Activated naive CD8-positive, alpha-beta T cell treated with anti-CD3 and anti-CD28 coated beads, Interleukin-2, amount 10 ng/mL, durations not matched to agents 7 days and 5 days (primary cell): ENCODE measurements at places on chromosomes 4 and X. TPM values are rescaled to one million over a fixed set of nuclear protein-coding genes. Genes with fewer than 3 reads are reported as not detected.
A peak's percentile ranks its signal among the peaks of the same experiment; 100 is the strongest.

Gene SOX3
- not detected for total RNA-seq

DNA sequence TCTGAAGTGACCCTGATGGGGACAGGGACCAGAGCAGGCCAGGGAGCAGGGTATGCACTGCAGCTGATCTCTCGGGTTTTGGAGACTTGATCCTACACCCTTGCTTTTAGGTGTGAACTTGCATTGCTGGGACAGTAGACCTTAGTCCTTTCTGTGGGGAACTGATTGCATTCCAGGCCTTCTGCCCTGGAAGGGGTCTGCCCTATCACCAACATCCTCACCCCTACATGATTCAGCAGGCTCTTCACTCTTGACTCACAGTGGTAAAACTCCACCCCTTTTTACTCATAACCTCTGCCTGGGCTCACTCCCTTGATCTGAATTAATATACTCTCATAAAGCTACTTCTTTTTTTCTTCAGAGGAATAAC lies 6.6 kb upstream of the DDX60L start:
- H3K27ac ChIP-seq = peak overlapping the region; percentile 32
- H3K36me3 ChIP-seq = peaks cover 5% of the 10 kb centered on the region
- peak overlapping the region; percentile 0 for H3K4me3 ChIP-seq
- peaks cover 37% of the 10 kb centered on the region for H3K4me1 ChIP-seq
- DNase-seq = no peak

DNA sequence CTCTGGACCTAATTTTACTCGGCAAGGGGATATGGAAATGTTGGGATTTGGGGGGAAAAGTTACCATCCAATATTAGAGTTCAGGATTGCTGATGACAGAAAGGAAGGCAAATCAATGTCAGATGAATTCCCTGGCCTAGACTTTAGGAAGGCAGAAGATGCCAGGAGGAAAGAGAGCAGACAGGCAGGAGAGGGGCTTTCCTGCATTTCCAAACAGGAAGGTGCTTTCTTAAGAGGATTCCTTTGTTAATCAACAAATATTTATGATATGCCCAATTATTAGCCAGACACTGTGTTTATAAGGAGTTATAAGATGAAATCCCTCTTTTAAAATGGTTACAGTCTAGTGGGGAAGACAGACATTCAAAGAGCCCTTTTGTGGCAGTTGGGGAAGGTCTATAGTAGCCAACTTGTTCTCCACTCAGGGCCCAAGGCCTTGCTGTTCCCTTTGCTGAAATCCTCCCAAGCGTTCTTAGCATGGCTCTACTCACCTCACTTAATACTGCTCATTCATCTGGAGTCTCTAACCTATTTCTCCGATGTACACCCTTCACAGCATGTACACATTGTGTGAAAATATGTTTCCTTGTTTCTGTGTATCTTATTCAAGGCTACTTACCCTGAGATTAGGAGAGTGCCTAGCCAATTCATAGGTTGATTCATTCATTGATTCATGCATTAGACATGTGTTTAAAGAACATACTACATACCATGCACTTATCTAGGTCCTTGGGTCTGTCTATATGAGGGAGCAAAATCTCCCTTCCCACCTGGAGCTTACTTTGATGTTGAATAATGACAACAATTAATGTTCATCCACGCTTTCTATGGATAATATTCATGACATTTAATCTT lies 5.3 kb downstream of the IGFBP7 start:
- H3K4me3 ChIP-seq = no peak overlapping the region
- DNase-seq = no peak
- no peaks in the 10 kb centered on the region for H3K36me3 ChIP-seq
- no peak overlapping the region for H3K27ac ChIP-seq
- H3K4me1 ChIP-seq = peaks cover 2% of the 10 kb centered on the region
- H3K27me3 ChIP-seq = peaks cover 54% of the 10 kb centered on the region

DNA sequence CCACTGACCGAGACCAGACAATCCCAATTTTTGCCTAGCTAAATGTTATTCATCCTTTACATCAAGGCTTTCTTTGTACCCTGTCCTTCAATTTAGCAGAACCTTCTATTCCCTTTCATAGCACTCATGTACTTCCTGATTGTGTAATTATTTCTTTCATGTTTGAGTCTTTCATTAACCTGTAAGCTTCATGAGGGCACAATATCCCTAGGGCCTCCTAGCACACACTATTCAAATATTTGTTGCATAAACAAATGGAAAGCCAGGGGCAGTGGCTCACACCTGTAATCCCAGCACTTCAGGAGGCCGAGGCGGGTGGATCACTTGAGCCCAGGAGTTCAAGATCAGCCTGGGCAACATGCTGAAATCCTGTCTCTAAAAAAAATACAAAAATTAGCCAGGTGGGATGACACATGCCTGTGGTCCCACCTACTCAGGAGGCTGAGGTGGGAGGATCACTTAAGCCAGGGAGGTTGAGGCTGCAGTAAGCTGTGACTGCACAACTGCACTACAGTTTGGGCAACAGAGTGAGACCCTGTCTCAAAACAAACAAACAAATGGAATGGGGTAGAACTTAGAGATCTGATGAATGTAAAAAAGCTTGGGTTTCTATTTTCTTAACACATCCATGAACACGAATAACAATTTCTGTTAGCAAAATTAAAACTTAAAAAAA lies 59.0 kb downstream of the SAT1 start:
- DNase-seq = no peak
- no peaks in the 10 kb centered on the region for H3K4me1 ChIP-seq
- no peak overlapping the region for H3K4me3 ChIP-seq
- H3K27me3 ChIP-seq = no peaks in the 10 kb centered on the region
- H3K36me3 ChIP-seq = peaks cover 1% of the 10 kb centered on the region

DNA sequence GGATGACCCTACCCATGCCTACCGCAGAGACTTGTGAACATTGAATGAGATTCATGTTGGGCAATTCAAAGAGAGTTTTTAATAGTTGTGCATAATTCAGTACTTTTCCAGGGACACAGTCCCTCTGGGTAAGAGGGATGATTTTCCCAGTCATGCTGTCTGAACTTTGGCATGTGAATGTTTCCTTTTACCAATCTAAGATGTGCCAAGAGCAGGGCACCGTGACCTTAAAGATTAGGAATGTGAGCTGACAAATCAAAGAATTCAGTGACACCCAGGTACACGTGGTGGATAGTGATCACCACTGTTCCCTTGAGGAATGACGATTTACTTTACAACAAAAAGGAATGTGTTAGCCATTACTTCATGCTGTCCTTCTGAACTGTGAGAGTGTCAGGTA lies 515.6 kb downstream of the PPARGC1A start:
- no peaks in the 10 kb centered on the region for H3K4me1 ChIP-seq
- DNase-seq = no peak
- H3K36me3 ChIP-seq = no peaks in the 10 kb centered on the region
- no peaks in the 10 kb centered on the region for H3K27me3 ChIP-seq

DNA sequence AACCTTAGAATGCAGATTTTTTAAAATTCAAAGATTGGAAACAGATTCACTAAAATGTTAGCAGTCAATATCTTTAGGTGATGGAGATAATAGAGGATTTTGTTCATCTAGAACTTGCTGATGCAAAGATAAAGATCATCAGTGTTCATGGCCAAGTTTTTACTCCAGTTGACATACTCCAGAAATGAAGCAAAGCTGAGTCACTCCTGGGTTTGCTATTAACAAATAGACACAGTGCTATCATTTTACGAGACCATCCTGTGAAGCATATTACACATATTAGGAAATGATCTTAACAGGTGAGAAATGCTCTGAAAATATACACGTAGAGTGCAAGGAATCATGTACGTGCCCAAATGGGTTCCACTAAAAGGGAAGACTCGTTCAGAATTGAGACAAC lies 170.6 kb upstream of the FAM9B start:
- no peaks in the 10 kb centered on the region for H3K36me3 ChIP-seq
- H3K4me3 ChIP-seq = no peak overlapping the region
- DNase-seq = no peak
- no peak overlapping the region for H3K27ac ChIP-seq
